ENCODE measurements at places on chromosomes 2 and 18. TPM values are rescaled to one million over a fixed set of nuclear protein-coding genes. Genes with fewer than 3 reads are reported as not detected.

Gene CHRNG
- total RNA-seq: 0.96 TPM

Gene PROM2
- total RNA-seq: 1.6 TPM

Gene SESTD1
- total RNA-seq: 2.6 TPM

Gene VIT
- not detected for total RNA-seq

Gene PASK
- total RNA-seq: 1.8 TPM

Gene SERPINB7
- total RNA-seq: not detected

Gene SFXN5
- 26.5 TPM for total RNA-seq

DNA sequence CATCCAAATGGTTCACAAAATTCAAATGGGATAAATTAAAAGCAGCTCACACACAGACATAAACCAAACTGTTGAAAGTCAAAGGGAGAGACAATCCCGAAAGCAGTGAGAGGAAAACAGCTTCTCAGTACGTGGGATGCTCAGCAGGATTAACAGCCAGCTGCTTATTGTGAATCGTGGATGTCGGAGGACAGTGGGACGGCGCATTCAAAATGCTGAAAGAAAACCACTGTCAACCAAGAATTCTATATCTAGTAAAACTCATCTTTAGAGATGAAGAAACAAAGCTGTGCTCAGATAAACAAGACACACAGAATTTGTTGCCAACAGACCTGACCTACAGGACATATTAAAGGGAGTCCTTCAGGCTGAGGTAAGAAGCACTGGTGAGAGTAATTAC lies 102.9 kb downstream of the NFATC1 start:
- no peak for ATAC-seq

GRCh38 chr2:189834059-189834458 lies 49.8 kb downstream of the PMS1 start:
- ATAC-seq: no peak

DNA sequence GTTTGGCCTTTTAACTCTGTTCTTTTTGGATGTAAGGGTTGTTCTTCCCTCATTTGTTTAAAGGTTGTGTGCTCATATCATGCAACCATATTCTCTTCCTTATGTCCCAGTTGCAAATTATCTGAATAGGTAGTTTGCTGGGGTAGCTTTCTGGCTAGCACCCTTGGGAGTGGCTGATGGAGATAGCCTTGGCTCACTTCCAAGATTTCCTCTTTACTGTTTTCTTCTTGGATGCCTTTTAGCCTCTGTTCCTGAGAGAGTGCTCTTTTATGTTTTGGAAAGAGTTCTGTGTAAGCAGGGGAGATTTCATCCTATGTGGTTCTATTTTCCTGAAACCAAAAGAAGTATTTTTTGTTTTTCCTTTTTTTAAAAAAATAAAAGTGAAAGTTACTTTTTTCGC lies 25.4 kb downstream of the USP14 start:
- no peak for ATAC-seq

- no peak for ATAC-seq
Observed at GRCh38 chr2:232976176-232976575, 36.9 kb downstream of the NGEF start.

- no peak for ATAC-seq
Observed at GRCh38 chr18:47262301-47263149, 11.1 kb upstream of the SKOR2 start.

- ATAC-seq: peak; percentile 82
Observed at GRCh38 chr2:12318427-12319057, 398.2 kb upstream of the TRIB2 start.

- ATAC-seq: no peak
Observed at GRCh38 chr2:235537587-235537986, 43.7 kb downstream of the AGAP1 start.

- ATAC-seq: no peak
Observed at GRCh38 chr2:8438476-8438875, 243.4 kb upstream of the ID2 start.

GRCh38 chr2:44942304-44943030 lies 965 bp downstream of the SIX3 start:
- ATAC-seq: peak; percentile 9

DNA sequence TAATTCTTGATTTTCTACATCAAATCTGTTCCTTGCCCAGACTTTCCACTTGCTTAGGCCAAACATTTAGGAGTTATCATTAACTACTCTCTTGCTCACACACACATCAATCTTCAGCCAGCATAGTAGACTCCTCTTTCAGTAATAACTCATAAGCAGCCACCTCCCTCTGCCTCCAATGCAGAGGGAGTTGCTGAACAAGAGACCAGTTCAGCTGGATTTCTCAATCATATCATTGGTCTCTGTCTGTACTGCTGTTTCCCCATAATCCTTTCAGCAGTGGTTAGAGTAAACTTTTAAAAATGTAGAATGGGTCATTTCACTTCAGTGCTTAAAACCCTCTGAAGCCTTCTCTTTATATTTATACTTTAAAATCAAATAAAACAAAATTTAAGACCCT lies 112.9 kb downstream of the SLC39A10 start:
- peak; percentile 53 for ATAC-seq
